Large intestine (tissue), 12 donors: ENCODE measurements at places on chromosomes 2 and 18. TPM values are rescaled to one million over a fixed set of nuclear protein-coding genes. Genes with fewer than 3 reads are reported as not detected.

Gene RUFY4
- 0.69 TPM for polyA plus RNA-seq

Gene CCDC178
- 0.36 TPM for polyA plus RNA-seq

Gene ALPG
- not detected for polyA plus RNA-seq

Gene TUBB8B
- polyA plus RNA-seq: not detected

Gene ANKRD30BL
- 0.09 TPM for polyA plus RNA-seq

Gene MAP2
- 16.3 TPM for polyA plus RNA-seq

Gene EGR4
- polyA plus RNA-seq: 0.04 TPM

Gene REG1A
- polyA plus RNA-seq: 2.5 TPM
